ENCODE measurements at places on chromosomes 6 and 20.

- DNase-seq, result no peak
Measured at GRCh38 chr6:121187200-121187832, 147.0 kb downstream of the TBC1D32 start.

GRCh38 chr6:98927534-98927933 is 20.2 kb downstream of the FBXL4 start:
- DNase-seq, result peak; percentile 45

GRCh38 chr6:124149646-124150045 is 346.0 kb downstream of the NKAIN2 start:
- no peak for DNase-seq

DNA sequence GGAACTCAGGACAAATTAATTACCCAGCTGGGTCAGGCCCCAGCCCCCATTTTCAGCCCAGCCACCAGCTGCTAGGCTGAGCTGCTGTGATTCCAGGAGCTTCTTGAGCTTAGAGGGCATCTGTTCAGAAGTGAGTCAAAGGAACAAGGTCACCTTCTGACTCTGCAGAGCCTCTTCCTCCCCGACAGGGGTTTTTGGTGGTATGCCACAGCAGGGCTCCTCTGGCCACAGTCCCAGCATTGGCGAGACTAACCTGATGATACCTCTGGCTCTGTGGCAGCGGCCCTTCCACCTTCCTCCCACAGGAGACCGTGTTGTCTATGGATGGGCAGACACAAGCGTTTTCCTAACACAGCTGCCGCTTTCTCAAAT is 39.7 kb downstream of the ZC3H12D start:
- no peak for DNase-seq

DNA sequence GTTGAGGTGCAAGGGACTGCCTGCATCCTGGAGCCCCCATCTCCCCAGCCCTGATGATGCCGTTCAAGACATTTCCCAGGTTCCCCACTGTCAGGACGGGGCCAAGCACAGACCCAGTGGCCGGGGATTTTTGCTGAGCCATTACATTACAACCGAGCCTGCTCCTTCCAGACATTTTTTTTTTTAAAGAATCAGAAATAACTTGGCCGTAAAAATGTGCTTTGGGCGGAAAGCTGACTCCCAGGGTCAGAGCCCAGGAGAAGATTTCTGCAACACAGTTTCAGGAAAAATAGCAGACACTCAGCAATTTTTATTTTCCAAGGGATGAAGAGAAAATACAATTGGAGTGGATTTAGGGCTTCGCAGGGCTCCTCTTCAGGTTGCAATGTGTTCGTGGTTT is 87.9 kb downstream of the LRFN2 start:
- no peak for DNase-seq

- no peak for DNase-seq
Measured at GRCh38 chr6:127971945-127972391, 71.1 kb upstream of the THEMIS start.

DNA sequence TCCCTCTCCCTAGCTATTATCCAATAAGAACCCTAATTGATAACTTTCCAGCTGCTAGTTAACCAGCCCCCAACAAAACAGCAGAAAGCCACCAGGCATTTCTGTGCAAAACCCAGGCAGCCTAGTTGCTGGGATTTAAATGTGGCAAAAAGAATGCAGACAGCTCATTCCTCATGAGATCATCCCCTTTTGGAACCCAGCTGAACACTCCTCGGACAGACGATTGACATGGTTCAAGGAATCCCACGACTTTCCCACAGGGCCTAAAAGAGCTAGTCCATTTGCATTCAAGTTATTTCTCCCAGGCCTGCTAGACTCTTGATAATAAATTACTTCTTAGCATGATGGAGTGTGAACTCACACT is 24.0 kb downstream of the JAG1 start:
- no peak for DNase-seq

GRCh38 chr6:32151863-32152768 is at the start of gene PRRT1:
PRRT1 (minus strand) TSS chr6:32151939; CDS start chr6:32151827, 112 bp downstream.
- DNase-seq, result no peak

GRCh38 chr6:3442431-3443220 is 14.2 kb downstream of the SLC22A23 start:
- DNase-seq, result no peak

GRCh38 chr6:146905181-146905704 is 299.0 kb upstream of the STXBP5 start:
- peak; percentile 64 for DNase-seq

DNA sequence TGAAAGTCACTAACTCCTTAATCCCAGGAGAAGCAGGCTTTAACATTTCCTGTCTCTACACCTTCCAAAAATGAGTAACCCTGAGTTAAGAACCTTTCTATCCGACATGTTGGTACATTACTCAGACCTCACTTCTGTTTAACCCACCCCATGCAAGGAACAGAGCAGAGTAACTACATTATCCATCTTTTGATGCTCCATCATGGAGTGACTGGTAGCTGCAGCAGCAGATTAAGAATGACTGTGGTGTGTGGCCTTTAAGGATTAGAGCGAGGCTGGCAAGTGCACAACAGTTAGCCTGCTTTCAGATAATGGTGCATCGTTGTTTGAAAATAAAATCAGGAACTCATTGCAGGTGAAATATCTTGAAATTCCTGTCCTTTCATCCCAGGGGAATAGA is 2.0 kb downstream of the TRAF3IP2 start:
- no peak for DNase-seq

All from NCI-H2029 treated with DMSO at 0.1 percent for 48 hours (cell line).